ENCODE measurements at places on chromosomes 2 and 18.

- no peak for DNase-seq
These were observed 68.9 kb downstream of the TMEM18 start for GRCh38 chr2:608297-608696.

- no peak for DNase-seq
These were observed 222.5 kb upstream of the COPS8 start for GRCh38 chr2:236862961-236863728.

DNA sequence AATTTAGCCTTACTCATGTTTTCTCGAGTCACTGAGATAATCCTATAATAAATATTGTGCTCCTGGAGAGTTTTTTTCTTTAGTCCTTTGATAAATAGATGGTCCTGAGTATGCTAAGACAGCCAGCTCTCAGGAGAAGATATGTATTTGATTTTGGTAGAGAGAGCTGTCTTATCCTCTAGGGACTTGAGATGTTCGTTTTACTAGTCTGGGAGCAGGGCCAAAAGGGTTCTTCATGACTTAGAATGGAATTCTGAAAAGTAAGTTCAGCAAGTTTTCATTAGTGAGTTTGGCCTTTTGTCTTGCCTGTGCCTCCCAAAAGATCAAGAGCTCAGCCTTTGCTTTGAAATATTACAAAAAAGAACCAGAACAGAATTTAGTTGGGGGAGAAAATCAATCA, 246.7 kb downstream of the BABAM2 start:
- no peak for DNase-seq

- DNase-seq = no peak
These were observed 9.9 kb upstream of the FOSL2 start for GRCh38 chr2:28382755-28383154.

DNA sequence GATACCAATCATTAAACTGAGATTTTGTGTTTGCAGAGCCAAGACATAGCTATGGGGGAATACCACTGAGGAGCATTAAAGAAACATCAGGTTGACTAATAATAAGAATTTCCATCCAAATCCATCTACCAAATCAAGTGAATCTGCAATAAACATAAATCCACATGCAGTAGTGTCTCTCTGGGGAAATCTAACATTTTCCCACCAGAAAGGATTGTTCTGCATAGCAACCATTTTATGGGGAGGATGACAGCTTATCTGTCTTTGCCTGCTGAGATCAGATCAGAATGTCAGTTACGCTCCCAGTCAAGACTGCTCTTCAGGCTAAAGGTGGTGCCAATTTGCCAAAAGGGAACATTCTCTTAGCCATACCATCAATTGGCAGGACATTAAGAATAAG, 1098.9 kb upstream of the CHAC2 start:
- no peak for DNase-seq

- no peak for DNase-seq
These were observed 2.2 kb downstream of the RTP5 start for GRCh38 chr2:241871538-241872312.

All from activated CD4-positive, alpha-beta T cell treated with anti-CD3 and anti-CD28 coated beads, Interleukin-2, Interleukin-6, amounts not matched to agents 100 ng/mL and 50 ng/mL, durations not matched to agents 16 hours and 8 hours (primary cell).